ENCODE measurements at places on chromosomes 5 and 9.
A peak's percentile ranks its signal among the peaks of the same experiment; 100 is the strongest.

- no peak for DNase-seq
Observed at GRCh38 chr5:109922381-109922995, 232.8 kb downstream of the MAN2A1 start.

DNA sequence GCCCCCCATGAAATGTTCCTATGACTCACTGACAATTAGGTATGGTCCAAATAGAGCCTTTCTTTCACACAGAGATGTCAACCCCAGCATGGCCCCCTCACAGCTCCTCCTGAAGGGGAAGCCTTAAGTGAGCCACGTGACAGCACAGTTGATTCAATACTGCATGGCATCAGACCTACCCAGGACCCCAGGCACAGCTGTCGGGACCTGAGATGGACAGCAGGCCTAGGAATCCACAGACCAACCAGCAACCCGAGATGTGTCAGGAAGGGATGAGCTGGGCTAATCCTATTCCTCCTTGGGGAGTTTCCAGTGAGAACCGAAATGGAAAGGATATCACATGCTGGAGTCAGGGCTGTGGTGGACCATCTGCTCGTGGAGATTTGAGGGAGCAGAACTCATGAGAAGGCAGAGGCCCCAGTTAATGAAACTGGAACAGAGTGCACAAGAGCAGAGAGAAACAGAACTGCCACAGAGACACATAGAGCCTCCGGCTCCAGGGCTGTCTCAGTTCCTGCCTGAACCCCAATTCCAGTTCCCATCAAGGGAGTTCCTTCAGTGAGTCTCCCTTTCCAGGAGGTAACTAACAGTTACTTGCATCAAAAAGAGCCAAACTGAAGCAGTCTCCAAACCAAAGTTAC lies 42.1 kb upstream of the SMIM23 start:
- no peak for DNase-seq

DNA sequence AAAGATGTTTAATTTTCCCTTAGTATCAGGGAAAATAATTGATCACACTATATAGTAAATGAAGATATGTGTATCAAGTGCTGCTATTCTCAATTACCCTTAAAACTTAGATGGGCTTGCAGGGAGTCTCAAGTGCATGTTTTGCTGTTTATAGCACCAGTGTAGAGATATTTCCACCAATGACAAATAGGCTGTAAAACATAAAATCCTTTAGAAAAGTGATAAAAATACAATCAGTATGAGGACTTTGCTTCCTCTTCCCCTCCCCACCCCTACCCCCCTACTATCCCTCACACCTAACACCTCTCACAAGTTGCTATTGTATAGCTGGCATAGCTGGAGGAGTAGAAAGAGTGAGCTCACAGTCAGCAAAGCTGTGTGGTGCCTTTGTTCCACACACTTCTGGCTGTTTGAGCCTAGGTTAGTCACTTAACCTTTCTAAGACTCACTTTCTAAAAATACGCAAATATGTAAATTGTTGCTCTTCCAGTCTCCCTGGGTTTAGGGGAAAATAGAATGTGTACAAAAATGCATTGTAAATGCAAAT lies 93.1 kb downstream of the PDE4D start:
- DNase-seq, result no peak

GRCh38 chr9:121153642-121154041 lies 48.0 kb downstream of the RAB14 start:
- no peak for DNase-seq

GRCh38 chr5:15510092-15510491 lies 10.1 kb downstream of the FBXL7 start:
- no peak for DNase-seq

DNA sequence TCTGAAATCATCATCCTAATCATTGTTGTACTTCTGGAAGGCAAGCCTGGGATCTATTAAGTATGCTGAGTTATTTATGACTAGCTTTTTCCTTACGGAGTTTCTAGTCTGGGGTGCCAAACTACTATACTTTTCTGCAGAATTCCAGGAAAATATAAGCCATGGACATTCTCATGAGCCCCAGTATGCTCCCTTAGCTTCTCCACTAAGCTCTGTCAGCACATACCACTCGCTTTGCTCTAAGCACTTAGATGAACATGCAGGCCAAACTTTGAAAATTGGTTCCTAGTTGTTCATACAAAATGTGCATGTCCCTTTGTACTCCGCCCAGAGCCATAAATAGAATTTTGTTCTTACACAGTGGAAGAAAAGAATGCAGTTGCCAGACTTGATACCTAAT lies 284.6 kb downstream of the ARRDC3 start:
- DNase-seq, result no peak

DNA sequence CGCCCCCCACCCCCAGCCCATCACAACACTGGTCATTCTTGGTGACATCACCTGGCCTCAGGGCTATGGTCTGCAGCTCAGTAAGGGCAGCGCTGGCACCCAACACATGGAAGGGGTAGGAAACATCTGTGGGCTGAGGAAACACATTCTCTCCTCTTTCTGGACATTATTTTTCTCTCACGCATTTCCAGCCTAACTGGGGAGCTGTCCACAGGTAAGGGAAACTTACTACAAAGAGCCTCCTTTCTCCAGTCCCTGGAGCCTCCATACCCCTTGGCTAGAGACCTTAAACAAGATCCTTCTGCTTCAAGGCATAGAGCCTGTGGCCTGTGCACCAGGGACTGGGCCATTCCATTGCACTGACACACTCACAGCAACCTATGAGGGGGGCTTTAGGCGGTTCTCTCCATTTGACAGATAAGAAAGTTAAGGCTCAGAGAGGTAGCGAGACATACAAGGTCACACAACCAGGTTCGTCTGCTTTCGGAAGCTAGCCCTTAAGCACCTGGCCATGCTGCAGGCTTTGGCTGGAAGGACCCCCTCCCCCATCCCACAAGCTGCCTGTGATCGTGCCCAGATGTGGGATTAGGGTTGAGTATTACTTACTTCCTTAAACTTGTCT lies 40.7 kb downstream of the CXXC5 start:
- no peak for DNase-seq

GRCh38 chr9:125532812-125533594 lies 174.0 kb downstream of the MAPKAP1 start:
- DNase-seq, result no peak

GRCh38 chr5:96070622-96071225 lies 109.1 kb upstream of the ELL2 start:
- no peak for DNase-seq

- DNase-seq, result no peak
Observed at GRCh38 chr9:91817106-91817492, 132.9 kb downstream of the ROR2 start.

DNA sequence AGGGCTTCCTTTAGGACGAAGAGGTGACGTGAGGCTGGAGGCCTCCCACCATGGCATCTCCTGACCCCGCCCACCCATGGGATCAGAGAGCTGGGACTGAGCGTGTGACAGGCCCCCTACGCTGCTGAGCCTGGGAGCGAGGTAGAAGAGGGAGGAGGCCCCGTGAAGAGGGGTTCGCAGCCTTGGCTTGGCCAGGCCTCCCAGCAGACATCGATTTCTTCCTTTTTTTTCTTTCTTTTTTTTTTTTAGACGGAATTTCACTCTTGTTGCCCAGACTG lies 39.5 kb downstream of the PTGES start:
- no peak for DNase-seq

GRCh38 chr5:109877670-109878045 lies 187.9 kb downstream of the MAN2A1 start:
- DNase-seq, result no peak

DNA sequence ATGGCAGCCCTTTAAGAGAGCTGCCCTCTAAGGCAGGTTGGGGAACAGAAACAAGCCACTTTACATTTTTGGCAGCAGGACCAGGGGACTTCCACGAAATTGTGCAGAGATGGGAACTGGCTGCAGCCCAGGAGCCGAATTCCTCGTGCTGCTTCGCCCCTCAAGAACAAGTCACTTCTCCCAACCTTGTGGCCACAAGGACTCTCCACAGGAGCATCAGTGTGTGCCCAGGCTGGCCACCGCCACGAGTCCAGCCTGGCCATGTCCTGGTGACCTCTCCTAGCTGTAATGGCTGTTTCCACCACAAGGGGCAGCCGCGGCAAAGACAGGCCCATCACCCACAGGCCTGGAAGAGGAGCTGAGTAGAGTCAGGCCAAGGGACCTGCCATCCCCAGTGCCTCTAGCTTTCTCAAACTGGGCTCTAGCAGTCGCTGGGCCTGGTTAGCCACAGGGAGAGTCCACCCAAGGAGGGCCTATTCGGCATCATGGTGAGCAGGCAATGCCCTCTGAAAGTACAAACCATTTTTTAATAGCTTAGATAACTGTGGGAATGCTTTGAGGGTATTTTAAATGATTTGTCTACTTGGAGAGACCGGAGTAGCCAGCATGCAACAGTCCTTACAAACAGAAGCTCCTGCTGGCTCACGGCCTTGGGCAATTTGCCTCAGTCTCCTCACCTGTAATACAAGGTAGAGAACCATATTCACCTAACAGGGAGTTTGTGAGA lies 129.0 kb downstream of the COL23A1 start:
- no peak for DNase-seq

- no peak for DNase-seq
Observed at GRCh38 chr5:149386166-149386565, 7.1 kb upstream of the IL17B start.

GRCh38 chr5:131595088-131596033 lies 39.7 kb downstream of the RAPGEF6 start:
- no peak for DNase-seq

DNA sequence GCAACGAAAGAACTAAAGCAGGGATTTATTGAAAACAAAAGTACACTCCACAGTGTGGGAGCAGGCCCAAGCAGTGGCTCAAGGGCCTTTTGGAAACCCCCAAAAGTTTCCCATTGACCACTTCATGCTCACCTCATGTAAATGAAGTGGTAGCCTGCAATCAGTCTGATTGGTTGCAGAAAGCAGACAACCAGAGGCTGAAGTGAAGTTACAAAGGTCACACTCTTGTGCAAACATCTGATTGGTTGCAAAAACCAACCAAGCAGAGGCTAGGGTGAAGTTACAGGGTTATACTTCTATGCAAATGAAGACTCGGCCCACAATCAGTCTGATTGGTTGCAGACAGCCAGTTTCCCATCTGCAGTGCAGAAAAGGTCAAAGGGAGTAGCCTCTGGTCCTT lies 258.0 kb downstream of the YTHDC2 start:
- DNase-seq, result no peak

- DNase-seq, result no peak
Observed at GRCh38 chr9:137303893-137304382, 1.9 kb upstream of the NRARP start.

- DNase-seq, result no peak
Observed at GRCh38 chr9:93091453-93092081, 4.5 kb upstream of the CARD19 start.

DNA sequence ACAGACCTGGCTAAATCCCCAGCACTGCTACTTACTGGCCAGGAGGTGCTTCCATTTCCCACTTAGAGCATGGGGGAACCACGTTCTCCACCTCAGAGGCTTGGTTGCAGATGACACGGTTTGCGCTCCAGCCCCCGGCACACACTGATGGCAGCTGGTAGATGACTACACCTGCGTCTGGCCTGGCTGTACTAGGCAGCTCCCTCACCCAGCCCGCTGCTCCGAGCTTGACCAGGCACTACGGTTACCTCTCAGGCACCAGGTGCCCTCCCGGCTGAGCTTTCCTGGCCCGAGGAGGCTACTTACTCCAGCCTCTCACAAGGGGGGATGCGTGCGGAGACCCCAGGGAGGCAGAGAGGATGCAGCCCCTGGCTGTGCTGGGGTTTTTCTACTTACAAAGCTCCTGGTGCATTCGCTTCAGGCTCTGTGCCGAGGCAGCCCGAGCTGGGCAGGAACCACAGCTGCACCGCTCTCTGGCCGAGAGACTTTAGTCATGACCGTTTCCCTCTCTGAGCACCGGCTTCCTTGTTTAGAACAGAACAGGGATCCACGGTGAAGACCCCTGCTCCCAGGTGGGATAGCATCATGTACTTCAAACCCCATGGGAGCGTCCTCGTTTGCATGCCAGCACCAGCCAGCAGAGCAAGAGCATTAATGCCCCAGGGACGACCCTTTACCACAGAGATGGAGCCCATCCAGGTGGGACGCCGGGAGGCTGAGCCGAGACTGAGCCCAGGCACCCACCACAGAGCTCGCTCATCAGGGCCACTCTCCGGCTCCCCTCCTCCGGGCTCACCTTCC lies 7.6 kb upstream of the GBGT1 start:
- no peak for DNase-seq

DNA sequence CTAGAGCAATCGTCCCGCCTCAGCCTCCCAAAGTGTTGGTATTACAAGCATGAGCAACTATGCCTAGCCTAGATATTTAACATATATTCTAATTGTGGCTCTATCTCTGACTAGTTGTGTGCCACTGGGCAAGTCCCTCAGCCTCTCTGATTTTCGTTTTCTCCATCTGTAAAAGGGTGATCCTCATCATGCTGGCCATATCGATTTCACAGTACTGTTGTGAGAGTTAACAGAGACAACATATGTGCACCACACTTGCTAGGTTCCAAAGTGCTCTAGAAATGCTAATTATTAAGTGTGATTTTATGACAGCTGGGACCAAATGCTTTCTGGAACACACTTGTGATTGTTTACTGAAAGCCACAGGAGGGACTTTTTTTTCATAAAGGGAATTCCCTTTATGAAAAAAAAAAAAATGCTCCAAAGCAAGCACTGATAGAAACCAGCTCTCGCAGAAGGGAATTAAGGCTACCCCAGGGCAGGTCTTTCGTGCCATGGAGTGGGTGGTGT lies 78.5 kb upstream of the EPB41L4B start:
- DNase-seq, result no peak

- DNase-seq, result no peak
Observed at GRCh38 chr9:117276444-117276843, 138.4 kb downstream of the ASTN2 start.

GRCh38 chr5:141882594-141883183 lies 4.5 kb upstream of the PCDH1 start:
- DNase-seq, result no peak

GRCh38 chr5:151758141-151758429 lies 346 bp downstream of the ATOX1 start:
- no peak for DNase-seq

- peak; percentile 44 for DNase-seq
Observed at GRCh38 chr9:107638521-107639310, 149.1 kb upstream of the KLF4 start.

DNA sequence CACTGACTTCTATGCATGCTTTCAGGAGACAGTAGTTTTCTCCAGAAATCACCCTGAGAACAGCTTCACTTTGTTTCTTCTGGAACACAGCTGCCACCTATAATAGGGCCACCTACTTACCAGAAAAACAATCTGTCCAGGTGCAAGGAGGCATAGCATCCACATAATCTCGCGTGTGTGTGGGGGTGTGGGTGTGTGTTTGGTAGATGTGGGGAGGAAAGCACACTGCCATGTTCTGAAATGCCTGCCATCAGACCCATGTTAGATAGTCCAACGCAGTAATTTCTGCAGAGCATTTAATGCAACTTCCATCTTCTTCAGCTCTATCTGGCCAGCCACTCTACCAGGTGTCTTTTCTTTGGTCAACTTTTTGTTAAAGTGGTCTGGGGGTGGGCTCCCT lies 102.9 kb downstream of the ACER2 start:
- DNase-seq, result no peak

- DNase-seq, result no peak
Observed at GRCh38 chr5:131104169-131104808, 60.8 kb downstream of the HINT1 start.

GRCh38 chr9:129632460-129632859 lies 6.5 kb downstream of the NTMT1 start:
- no peak for DNase-seq

- no peak for DNase-seq
Observed at GRCh38 chr9:126485662-126486061, 128.1 kb upstream of the LMX1B start.
